NCI-H1417 (cell line): ENCODE measurements at places on chromosomes 6 and 20.

DNA sequence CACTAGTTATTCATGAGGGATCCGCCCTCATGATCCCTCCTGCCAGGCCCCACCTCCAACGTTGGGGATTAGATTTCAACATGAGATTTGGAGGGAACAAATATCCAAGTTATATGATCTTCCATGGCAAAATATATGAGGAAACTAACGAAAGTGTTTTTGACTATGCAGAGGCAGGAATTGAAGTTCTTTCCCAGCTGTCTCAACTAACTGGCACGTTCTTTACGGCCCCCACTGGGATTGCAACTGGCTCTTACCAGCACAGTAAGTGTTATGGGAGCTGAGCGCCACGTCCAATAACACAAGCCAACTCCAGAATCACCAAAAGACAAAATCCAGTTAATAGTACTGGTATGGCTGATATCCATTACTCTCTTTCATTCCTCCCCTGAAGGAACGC lies 66.6 kb downstream of the ECT2L start:
- no peak for DNase-seq

DNA sequence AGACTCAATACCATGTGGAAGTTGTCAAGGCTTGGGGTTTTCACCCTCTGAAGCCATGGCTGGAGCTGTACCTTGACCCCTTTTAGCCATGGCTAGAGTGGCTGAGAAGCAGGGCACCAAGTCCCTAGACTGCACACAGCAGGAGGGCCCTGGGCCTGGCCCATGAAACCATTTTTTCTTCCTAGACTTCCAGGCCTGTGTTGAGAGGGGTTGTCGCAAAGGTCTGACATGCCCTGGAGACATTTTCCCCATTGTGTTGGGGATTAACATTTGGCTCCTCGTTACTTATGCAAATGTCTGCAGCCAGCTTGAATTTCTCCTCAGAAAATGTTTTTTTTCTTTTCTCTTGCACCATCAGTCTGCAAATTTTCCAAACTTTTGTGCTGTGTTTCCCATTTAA lies 196.4 kb downstream of the SLC16A10 start:
- DNase-seq = no peak

GRCh38 chr20:8218861-8219260 lies 86.8 kb downstream of the PLCB1 start:
- DNase-seq = no peak

DNA sequence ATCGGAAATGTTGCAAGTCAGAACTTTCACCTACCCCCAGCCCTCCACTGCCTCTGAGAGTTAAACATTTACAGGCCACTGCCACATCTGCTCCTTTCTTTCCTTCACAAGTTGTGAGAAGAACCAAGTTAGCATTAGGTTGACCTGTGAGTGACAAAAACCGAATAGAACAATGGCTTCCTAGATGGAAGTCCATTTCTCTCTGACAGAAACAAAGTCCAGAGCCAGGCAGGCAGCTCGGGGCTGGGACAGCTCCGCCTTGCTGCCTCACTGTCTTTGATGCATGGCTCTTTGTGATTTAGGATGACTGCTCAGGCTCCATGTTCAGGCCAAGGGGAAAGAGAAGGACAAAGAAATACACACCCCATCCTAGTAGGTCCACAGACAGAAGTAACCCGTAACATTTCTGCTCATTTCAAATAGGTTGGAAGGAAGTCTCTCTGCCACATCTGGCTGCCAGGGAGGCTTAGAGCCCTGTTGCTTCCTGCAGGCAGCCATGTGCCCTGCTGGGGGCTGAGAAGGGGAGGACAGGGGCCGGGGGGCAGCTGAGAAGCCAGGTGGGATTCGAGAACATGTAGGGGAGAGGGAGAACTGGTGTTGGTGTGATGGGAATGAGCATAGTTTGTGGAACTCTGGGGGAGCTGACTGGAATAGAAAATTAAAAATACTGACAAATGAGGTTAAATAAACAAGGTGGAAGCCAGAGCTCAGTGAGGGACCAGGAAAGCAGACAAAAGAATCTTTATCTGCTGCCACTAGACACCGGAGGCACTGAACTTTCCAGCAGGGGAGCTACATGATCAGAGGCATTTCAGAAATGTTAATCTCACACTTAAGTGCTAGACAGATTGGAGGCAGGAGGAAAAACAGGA lies 19.5 kb upstream of the IER3 start:
- no peak for DNase-seq

DNA sequence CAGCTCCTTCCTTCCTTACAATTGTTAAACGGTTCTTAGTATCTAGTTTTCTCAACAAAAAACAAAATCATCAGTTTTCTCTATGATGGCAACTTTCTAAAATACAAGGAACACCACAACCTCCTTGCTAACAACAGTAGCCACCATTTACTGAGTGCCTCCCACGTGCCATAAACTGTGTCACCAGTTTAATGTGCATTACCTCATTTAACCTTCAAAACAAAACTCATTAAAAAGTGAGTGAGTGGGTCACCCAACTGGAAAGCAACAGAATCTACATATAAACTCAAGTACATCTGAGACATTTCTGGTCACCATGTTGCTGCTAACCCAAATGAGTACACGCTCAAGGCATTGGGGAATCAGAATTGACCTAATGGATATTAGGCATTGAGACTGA lies 11.0 kb downstream of the RTN4IP1 start:
- DNase-seq = no peak

DNA sequence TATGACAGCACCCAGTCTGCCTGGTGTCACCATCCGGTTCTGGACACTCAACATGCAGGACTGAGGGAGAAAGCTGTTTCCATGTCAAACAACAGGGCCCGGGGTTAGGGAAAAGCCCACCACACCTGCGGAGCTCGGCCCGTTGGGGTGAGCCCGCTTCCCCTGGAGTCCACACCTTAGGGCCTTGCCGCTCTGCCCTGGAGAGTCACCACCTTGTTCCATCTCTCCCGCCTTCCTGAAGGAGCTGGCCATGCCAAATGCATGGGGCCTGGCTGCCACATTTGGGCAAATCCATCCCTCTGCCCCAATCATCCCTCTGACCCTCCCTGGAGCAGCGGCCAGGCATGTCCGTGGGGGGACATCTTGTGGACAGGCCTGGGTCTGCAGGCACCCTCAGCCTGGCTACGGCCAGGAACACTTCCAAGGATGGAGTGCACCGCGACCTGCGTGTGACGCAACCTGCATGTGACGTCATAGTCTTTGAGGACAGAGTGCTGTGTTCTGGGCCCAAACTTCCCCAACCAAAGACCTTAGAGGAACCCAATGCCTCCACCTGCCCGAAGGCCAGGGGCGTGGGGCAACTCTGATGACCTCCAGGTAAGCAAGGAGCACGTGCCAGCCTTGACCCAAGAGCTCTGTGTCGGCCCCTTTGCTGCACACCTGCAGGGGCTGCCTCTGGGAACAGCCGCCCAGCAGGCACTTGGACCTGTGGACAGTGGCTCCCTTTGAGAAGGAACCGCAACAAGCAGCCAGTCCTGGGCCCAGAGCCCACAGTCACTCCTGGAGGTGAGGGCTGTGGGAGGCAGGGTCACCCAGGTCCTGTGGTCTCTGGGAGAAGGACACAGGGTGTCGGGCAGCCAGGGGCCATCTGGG lies 1.7 kb downstream of the CABLES2 start:
- DNase-seq = peak; percentile 29

- DNase-seq = no peak
These were observed 516.2 kb downstream of the BCKDHB start for GRCh38 chr6:80622641-80623040.

DNA sequence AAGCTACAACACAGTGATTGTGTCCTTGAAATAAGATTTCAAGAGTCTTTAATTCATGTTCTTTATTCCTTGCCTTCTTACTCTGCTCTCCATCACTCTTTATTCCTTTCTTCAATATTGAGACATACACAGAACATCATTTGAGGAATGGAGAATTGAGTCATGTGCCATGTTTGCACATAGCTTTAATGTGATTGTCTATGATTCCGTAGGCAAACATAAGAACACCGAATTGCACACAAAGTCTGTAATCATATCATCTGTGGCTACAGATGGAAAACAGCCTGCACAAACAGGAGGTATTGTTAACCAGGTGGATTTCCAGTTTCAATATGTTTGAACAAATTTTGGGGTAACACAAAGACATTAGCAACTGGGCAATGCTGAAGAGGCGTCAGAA lies 571.6 kb upstream of the GJE1 start:
- DNase-seq = peak; percentile 64

DNA sequence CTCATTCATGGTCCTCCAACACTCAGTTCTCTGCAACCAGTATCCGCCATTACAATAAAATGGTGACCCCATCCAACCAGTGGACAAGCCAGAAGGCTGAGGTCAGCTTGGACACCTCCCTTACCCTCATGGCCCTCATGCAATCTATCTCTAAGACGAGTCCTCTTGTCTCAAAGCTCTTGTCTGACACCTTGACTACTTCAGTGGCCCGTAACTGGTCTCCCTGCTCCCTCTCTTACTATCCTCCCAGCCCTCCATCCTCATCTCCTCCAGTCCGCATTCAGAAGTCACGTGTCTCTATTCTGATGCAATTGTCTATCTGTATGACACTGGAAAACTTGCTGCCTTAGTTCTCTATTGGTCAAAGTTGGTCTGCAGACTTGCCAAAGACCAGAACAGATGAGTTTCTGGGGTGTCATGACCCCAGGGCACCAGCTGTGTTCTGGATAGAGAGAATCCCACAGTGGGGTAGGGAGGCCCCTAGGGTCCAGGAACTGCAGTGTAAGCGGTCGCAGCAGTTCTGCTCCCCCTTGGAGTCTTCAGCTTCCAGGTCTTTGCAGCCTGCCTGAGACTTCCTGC lies 59.6 kb upstream of the RNF24 start:
- DNase-seq = no peak

GRCh38 chr6:143513410-143513809 lies 1.9 kb upstream of the FUCA2 start:
- peak; percentile 96 for DNase-seq

GRCh38 chr6:45423111-45423823 lies 45.5 kb upstream of the SUPT3H start:
- DNase-seq = no peak

DNA sequence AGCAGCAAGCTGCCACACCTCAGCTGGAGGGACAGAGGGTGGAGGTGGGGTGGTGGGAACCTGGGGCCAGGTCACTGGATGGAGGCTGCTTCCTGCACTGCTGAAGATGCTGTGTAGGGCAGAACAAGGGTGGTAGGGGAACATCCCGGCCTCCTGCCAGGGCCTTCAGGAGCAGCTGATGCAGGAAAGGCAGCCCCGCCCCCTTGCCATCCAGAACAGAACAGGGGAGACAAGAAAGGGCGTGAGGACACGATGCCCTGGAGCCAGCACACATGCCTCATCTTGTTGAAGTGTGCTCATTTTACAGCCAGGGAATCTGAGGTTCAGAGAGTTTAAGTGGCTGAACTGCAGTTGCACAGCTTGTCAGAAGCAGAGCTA lies 43.1 kb upstream of the PHACTR3 start:
- peak; percentile 40 for DNase-seq

- DNase-seq = no peak
These were observed 952.6 kb upstream of the MAP3K7 start for GRCh38 chr6:91539456-91539855.

- DNase-seq = no peak
These were observed 251.8 kb upstream of the OPRM1 start for GRCh38 chr6:153787341-153787606.

GRCh38 chr20:43983359-43983758 lies 68.7 kb downstream of the TOX2 start:
- DNase-seq = no peak

- DNase-seq = no peak
These were observed 227.1 kb downstream of the SLC35F1 start for GRCh38 chr6:118134206-118134605.

DNA sequence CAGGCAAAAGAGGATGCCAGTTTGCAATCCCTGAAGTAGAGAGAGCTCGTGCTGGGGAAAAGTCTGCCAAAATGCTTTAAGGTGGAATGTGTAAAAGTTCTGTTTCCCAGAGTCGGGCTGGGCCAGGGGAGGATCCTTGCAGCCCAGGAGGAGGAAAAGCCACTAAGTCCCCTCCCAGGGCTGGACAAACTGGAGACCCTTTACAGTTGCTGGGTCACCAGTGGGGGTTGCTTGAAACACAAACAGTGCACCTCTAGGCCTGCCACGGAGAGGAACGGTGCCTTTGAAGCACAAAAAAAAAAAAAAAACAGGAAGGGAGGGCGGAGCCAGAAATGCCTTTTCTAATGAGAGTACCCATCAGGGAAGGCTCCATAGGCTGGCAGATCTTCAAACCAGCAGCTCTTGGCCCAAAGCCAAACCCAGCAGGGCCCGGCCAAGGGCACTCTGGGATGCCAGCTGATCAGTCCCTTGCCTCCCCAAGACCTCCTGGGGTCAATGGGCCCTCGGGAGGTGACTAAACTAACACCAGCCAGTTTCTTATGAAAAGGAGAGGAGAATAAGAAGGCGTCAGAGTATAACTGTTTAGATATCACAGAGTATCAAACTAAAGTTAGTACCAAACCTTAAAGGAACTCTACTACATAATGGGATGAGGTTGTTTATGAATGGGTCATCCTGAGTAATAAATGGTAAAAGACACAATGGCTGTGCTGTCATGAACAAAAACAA lies 23.7 kb downstream of the HLA-A start:
- DNase-seq = peak; percentile 85

DNA sequence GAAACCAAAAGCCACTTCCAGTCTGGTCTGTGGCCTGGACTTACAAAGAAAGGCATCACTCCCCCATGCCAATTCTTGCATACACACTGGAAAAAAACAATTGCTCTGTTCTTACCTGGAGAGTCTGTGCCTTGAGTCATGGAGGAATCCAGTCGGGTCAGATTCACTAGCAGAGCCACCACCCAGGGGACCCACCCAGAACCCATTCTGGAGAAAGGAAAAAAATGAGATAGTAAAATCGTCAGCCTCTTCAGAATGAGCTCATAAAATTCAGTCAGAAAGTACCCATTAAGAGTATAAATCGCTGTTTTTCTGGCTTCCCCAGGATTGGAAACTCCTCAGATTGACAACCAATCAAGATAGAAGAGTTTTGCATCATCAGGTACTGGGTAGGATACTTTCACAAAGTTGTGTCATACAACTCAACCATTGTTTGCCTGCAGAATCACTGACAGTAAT lies at the start of gene HLA-DOB:
TSS of gene HLA-DOB (minus strand) at position 257 of the 459 bp plus-strand sequence. CDS start at position 206, 51 bp downstream.
- DNase-seq = no peak

DNA sequence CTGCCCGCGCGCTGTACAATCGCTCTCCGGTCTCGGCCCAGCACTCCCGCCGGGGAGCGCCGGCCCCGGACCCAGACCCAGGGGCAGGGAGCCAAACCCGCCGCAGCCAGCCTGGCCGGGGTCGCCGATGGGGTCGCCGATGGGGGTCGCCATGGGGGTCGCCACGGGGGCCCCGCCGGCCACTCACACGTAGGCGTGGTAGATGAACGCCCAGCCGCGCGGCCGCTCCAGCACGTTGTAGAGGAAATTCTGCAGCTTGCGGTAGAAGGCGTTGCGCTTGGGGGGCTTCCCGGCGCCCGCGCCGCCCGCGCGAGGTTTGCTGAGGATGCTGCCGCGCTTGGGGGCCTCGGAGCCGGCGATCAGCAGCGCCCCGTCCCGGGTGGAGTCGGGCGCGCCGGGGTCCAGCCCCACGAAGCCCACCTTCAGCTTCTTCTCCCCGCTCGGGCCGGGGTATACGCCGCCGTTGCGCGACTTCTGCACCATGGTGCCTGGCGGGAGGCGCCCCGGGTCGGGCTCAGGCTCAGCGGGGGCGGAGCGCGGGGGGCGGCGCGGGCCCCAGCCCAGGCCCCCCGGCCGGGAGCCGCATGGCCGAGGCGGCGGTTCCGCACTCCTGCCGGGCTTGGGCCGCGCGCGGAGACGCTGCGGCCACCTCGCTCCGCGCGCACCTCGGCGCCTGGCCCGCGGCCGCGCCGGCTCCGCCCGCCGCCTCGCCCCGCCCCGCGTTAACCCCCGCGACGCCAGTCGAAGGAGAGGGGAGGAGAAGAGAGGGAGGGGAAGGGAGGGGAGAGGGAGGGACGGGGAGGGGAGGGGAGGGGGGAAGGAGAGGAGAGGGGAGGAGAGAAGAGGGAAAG lies at the start of gene KCNQ2:
TSS of gene KCNQ2 (minus strand) at position 675 of the 851 bp plus-strand sequence. CDS start at position 483, 192 bp downstream.
- DNase-seq = no peak

GRCh38 chr20:16662467-16662866 lies 67.4 kb upstream of the SNRPB2 start:
- no peak for DNase-seq
